Fibroblast of villous mesenchyme (primary cell): ENCODE measurements at places on chromosomes 5 and 9.
A peak's percentile ranks its signal among the peaks of the same experiment; 100 is the strongest.

GRCh38 chr5:172362755-172363154 is 79.2 kb upstream of the UBTD2 start:
- DNase-seq: no peak

DNA sequence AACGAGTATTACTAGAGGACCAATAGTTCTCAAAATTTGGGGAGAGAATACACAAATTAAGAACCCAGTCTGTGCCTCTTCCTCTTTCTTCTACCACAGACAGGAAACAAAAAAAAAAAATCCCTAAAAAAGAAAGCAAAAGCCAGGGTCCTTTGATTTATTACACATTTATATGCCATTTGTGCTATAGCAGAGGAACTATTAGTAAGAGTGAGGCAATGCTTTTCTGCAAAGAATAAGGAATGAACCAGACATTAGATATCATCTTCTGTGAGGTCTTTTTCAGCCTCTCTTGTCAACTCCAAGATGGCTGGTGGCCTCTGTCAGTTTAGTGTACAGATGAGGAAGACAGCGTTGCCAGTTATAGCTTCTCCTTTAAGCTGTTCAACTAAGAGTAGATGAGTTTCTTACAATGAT is 127.6 kb downstream of the RFX3 start:
- no peak for DNase-seq

DNA sequence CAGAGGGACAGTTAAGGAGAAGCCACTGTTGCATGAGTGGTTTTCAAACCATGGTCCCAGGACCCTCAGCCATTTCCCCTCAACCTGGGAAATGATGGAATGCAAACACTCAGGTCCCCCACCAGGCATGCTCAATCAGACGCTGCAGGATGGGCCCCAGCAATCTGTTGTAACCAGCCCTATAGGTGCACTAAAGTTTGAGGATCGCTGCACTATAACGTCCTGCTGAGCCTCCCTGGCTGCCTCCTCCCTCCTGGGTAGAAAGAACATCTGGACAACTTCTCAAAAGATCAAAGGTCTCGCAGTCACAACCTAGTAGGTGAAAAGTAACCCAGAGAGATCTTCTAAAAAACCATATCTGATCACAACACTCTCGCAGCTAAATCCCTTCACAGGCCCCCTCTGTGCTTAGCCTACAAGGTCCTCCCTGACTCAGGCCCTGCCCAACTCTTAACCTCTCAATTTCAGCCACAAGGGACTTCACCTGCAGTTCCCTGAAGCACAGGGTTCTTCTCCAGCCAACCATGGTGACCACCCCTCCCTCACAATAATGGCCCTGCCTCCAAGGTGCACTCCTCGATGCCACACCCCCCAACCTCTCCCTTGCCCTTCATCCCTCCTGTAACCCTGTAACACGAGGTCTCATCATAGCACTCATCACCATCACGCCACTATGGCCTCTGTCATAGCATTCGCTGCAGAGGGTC is 3.5 kb downstream of the SHB start:
- no peak for DNase-seq

DNA sequence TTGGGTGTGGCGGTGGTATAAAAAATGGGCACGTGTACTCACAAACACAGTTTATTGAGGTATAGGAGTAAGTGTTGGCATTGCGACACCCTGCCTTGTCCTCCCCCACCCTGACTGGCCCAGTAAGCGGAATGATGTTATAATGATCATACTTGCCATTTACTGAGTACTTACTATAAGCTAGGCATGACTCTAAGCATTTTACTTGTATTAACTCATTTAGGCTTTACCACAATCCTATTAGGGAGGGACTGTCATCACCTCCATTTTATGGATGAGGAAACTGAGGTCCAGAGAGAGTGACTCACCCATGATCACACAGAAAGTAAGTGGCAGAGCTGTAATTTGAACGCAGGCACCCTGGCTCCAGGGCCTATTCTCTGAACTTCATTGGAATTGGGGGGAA is 2.3 kb downstream of the SMIM3 start:
- DNase-seq: peak; percentile 79

GRCh38 chr5:73151766-73152410 is 21.1 kb upstream of the TMEM174 start:
- no peak for DNase-seq

DNA sequence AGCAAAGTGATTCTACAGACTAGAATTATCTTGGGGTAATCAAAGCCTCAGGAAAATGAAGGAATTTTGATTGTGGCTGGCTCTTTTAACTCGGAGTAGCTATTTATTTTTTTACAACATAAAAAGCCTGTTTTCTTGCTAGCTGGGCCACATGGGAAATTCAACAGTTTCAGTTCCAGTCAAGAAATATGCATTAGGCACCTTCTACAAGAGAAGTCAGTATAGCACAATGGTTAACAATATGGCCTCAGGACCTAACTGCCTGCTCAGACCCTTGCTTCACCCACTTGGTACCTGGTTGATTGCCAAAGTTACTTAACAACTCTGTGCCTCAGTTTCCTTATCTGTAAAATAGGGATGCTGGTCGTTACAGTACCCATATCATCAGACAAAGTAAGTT is 586.2 kb downstream of the ZNF608 start:
- DNase-seq: no peak

DNA sequence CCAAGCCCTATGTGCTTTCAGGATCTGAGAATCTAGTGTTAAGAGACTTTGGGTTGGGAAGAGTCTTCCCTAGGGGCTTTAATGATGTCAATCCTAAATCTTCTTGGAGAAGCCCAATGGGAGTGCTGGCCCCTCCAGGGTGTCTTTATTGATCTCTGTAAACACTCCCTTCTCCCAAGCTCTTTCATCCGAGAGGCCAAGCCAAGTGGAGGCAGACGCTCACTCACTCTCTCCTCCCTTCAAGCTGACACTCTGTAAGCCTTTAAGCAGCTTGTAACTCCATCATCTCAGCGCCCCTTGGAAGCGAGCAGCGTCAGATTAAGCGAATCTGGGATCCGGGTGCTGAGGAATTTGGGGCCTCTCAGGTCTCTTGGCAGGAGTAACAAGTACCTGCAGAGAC is 37.7 kb downstream of the SPARC start:
- DNase-seq: no peak

- no peak for DNase-seq
Measured at GRCh38 chr5:14225173-14225834, 82.2 kb downstream of the TRIO start.

GRCh38 chr5:83586874-83587776 is 115.6 kb downstream of the VCAN start:
- peak; percentile 83 for DNase-seq

GRCh38 chr9:111106202-111106601 is 67.9 kb upstream of the LPAR1 start:
- no peak for DNase-seq

- no peak for DNase-seq
Measured at GRCh38 chr9:82011133-82011532, 22.6 kb downstream of the SPATA31D1 start.

DNA sequence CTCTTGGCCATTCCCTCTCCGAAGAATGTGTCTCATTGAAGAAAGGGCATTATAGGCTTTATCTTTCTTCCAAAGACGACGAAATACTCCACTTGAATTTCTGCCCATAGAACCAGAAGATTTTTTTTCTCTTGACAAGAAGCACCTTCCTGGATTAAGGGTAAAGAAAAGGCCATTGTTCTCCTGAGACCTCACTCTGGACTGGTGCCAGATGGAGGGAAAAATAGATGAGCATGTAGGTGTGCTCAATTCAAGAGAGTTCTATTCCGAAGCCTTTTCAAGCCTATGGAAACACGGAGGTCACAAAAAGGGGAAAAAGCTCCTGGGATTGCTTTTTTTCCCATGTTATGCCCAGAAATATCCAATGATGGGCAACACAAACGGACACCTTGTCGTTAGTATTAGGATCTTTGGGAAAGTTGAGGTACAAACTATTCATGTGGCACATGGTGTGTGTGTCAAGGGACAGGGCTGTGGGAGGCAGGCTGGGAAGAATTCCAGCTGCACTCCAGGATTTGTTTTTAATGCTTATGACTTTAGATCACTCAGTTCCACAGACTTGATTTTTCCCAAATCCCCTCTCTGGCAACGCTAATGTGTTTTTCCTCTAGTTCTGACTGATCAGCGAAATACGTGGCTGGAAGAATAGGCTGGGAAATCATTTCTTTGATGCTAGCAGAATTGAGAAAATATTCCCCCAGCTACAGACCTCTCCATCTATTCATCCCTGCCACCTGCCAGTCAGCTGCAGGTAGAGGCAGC is 89.9 kb downstream of the SIL1 start:
- DNase-seq: peak; percentile 71

DNA sequence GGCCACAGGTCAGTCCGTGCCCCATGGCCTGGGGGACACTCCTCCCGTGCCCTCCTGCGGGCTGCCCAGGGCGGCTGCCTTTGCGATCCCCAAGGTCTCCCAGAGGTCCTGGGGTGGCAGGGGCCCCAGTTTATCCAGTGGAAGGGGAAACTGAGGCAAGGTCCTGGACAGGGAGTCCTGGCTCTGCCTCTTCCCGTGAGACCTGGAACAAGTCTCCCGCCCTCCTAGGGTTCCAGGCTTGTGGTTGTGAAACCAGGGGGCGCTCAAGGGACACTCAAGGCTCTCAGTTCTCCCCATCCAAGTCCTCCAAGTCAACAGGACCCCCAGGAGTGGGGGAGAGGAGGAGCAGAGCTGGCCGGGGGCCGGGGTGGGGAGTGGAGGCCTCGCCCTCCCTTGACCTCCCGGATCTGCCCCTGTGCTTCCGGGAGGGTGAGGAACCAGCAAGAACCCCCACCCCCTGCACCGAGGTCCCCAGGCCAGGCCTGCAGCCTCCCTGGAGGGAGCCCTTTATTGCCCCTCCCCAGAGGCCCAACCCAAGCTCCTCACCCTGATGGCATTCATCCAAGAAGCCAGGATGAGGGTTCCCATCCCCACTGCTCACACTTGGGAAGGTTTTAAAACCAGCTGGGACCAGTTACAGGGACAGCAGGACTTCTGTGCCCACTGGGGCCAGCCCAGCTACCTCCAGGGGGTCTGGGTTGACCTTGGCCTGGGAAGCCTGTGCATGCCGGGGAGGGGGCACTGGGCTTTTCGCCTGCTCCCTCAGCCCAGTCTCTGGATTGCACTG is 24.7 kb upstream of the TMEM250 start:
- peak; percentile 36 for DNase-seq

DNA sequence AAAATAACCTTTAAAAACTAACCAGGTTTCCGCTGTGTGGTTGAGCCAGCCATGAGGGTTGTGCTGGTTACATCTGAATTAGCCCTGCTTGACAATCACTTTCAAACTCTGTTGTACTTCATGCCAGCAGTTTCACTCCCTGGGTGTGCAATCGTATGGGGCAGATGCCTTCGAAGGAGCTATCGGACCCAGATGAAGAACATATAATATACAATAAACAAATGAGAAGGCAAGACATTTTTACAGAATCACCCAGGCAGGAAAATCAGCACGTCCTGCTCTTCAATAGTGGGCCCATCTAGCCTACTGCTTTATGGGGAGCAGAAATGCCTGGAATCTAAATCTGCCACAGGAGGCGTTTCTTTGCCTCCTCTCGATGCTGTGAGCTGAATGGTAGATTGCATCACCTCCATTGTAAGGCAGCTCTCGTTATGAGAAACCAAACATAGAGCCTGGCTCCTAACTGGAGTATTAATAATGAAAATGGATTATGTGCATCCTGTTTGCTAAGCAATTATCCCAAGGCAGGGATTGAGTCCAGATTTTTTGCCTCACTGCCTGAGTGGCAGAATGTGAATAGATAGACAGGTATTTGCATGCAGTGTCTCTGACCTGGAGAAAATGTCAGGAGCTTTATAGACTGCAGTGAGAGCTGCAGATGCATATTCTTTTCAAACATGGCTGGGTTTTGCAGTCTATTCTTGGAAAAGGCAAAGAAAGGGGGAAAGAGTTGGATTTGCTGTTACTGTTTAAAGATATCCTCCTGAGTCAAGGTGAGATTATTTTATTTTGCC is 143.3 kb upstream of the SMARCA2 start:
- DNase-seq: no peak

DNA sequence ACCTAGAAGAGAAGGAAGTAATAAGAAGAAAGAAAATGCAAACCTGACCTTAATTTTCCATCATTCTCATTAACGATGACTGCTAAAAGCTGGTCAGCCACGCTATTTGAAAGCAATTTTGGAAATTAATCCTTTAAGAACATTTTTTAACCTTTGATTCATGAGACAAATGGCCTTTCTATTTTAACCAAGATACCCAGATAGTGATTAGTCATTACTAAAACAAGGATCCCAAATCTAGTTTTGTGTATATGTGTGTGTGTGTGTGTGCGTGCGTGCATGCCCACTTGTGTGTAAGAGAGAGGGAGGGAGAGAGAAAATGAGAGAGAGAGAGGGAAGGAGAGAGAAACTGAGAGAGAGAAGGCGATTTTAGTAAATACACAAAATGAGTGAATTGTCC is 329.5 kb downstream of the DEPDC1B start:
- no peak for DNase-seq

- no peak for DNase-seq
Measured at GRCh38 chr9:16369427-16369826, 501.0 kb downstream of the BNC2 start.

DNA sequence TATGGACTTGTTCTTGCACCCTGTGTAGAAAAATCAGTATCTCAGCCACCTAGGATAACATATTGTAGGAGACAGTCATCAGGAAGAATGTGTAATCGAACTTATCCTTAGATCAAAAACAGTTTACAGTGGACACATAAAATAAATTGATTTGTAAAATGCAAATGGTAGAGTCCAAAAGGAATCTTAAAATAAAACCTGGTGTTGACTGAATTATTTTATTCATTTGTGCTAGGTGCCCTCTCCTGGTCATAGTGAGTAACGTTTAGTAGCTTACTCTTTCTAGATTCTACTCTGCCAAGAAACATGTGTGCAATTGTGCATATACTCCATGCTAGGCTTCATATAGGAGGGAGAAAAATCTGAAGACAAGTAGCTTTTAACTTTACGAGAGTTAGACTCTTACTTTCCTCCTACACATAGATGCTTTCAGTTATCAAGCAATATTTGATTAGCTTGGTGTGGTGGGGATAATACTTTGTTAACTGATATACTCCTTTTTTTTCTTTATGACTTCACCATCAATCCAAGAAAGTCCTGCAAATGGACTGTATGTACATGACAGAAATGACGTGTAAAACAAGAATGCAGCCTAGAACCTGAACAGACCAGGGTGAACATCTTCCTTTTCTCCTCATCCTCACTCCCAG is 23.7 kb upstream of the LOX start:
- DNase-seq: peak; percentile 74

GRCh38 chr9:86116425-86116824 is 17.1 kb upstream of the GOLM1 start:
- no peak for DNase-seq

- no peak for DNase-seq
Measured at GRCh38 chr5:57318251-57318650, 144.4 kb downstream of the GPBP1 start.

DNA sequence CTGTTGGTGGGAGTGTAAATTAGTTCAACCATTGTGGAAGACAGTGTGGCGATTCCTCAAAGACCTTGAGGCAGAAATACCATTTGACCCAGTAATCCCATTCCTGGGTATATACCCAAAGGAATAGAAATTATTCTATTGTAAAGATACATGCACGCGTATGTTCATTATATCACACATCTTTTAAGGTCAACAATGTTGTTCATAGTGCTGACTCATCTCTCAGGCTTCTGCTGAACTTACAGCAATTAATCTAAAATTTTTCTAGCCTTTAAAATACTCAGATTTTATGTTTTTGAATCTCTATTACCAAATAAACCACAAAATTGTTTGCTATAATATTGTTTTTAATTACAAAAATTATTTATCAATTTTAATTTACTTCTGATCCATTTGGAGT is 38.8 kb upstream of the ZNF618 start:
- DNase-seq: peak; percentile 3
